ENCODE measurements at places on chromosomes 12 and 14.

- no peak for DNase-seq
These were observed 77.2 kb upstream of the DYNC1H1 start for GRCh38 chr14:101887219-101887618.

GRCh38 chr14:49977126-49977841, 84.4 kb downstream of the ARF6 start:
- no peak for DNase-seq

DNA sequence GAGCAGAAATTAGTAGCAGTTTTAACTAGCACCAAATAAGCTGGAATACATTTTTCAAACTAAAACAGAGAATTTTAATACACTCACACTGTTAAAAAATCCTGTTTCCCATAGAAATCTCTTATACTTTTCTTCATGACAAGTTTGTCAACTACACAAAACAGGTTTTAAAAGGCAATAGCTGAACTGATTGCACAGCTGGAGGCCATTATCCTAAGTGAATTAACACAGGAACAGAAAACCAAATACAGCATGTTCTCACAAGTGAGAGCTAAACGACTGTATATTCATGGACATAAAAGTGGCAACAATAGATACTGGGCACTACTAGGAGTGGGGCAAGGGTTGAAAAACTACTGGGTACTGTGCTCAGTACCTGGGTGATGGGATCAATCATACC, 11.6 kb upstream of the HAL start:
- no peak for DNase-seq

GRCh38 chr12:54404061-54405004, 14.7 kb downstream of the ITGA5 start:
- peak; percentile 41 for DNase-seq

- no peak for DNase-seq
These were observed 670.9 kb downstream of the DIO2 start for GRCh38 chr14:79540394-79540793.

DNA sequence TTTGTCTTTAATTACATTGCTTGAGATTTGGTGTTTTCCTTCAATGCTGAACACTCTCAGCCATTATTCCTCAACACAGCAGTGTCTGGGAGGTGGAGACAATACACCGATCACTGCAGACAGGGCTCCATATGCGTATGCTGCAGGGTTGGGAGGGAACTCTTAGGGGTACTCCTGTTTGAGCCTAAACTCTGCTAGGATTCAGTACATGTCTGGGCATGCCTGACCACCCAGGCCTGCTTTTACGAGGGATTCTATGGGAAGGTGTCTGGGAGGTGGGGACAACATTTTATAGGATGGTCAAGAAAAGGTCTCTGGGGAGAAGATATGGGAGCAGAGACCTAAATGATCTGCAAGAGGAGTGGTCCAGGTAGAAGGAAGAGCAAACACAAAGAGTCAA, 34.3 kb downstream of the DHRS2 start:
- no peak for DNase-seq

GRCh38 chr14:34254571-34254970, 207.5 kb downstream of the SPTSSA start:
- no peak for DNase-seq

DNA sequence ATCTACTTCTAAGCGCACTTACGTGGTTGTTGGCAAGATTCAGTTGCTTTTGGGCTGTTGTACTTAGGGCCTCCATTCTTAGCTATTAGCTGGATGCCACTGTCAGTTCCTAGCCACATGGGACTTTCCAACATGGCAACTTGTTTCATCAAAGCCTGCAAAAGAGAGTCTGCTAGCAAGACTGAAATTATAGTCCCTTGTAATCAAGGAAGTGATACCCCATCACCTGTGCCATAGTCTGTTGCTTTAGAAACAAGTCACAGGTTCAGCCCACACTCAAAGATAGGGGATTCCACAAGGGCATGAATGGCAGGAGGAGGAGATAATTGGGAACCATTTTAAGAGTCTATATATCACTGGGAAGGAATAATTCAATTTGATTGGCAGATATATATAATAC, 27.1 kb upstream of the SLC17A8 start:
- DNase-seq = no peak

DNA sequence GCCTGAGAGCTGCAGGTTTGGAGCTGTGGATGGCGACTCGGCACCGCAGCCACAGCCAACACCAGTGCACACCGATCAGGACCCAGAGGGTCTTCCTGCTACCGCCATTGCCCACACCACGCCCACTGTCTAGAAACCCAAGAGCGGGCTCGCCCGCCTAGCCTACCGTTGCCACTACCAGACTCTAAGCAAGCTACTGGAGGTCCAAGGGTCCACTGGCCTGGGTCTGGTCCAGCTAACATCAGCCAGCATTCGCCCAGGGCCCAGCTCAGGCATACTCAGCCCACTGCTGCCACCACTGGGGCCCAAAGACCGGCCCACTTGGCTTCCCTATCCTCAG, 30.5 kb upstream of the MON2 start:
- DNase-seq = no peak

GRCh38 chr12:72658615-72659014, 386.4 kb downstream of the TRHDE start:
- DNase-seq = no peak

GRCh38 chr12:64030155-64030554, 185.7 kb downstream of the SRGAP1 start:
- no peak for DNase-seq

DNA sequence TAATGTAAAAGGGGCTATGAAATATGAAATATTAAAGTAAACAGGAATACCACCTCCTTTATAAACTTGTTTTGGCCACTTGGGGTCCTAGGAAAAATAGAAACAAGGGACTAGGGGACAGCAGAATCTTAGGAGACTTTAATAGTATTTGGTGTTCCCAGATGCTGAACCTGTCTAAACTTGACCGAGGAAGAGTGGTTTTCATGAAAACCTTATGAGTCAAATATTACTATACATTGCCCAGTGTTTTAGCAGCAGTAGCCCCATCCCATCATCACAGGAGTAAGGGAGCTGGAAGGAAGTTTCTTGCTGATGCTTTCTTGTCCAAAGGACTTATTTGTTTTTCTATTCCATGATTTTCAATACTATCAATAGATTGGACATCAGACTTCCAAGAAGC, 177.5 kb upstream of the CAND1 start:
- DNase-seq = no peak

DNA sequence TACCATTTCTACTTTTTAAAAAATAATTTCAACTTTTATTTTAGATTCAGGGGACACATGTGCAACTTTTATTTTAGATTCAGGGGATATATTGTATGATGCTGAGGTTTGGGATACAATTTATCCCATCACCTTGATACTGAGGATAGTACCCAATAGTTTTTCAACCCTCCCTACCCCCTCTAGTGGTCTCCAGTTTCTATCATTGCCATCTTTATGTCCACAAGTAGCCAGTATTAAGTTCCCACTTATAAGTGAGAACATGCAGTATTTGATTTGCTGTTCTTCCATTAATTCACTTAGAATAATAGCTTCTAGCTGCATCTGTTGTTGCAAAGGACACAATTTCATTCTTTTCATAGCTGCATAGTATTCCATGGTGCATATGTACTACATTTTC, 162.5 kb downstream of the ANKS1B start:
- no peak for DNase-seq

- no peak for DNase-seq
These were observed 502.7 kb downstream of the SOX5 start for GRCh38 chr12:23446746-23447145.

- no peak for DNase-seq
These were observed 34.6 kb downstream of the PTPRO start for GRCh38 chr12:15356951-15357364.

DNA sequence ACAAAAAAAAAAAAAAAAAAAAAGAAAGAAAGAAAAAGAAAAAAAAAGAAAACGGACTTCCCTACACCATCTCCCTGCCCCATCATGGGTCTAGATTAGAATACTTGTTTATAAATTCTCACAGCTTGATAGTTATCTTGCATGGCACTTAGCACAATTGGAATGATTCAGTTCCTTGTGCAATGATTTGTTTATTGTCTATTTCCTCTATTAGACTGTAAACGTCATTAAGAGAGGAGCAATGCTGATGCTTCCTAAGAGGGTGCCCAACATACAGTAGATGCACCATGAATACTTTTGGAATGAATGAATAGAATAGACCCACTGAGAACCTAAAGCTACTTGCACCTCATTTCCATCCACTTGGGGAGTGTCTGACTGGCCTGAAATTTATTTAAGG, 40.8 kb downstream of the PAX9 start:
- DNase-seq = no peak

GRCh38 chr14:64992328-64992885, 5.7 kb downstream of the FNTB start:
- DNase-seq = no peak

- no peak for DNase-seq
These were observed 13.9 kb upstream of the TCP11L2 start for GRCh38 chr12:106288494-106289195.

GRCh38 chr14:89912221-89912620, 42.3 kb downstream of the EFCAB11 start:
- no peak for DNase-seq

GRCh38 chr14:97331526-97331925, 534.3 kb downstream of the VRK1 start:
- no peak for DNase-seq

DNA sequence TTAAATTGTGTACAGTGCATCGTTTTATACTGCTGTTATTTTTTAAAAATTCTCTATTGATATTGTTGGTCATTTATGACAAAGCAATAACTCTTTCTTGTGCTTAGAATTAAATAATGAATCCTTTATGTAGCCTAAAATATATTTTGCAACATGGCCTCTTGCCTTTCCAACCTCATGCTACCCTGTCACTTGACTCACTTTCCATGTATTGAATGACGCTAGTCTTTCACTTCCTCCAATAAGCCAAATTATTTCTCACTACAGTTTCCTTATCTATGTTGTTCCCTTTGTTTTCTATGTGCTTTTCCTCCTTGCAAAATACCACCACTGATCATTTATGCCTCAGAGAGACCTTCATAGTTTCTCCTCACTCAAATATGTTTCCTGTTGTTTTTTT, 16.3 kb upstream of the EPYC start:
- DNase-seq = no peak

DNA sequence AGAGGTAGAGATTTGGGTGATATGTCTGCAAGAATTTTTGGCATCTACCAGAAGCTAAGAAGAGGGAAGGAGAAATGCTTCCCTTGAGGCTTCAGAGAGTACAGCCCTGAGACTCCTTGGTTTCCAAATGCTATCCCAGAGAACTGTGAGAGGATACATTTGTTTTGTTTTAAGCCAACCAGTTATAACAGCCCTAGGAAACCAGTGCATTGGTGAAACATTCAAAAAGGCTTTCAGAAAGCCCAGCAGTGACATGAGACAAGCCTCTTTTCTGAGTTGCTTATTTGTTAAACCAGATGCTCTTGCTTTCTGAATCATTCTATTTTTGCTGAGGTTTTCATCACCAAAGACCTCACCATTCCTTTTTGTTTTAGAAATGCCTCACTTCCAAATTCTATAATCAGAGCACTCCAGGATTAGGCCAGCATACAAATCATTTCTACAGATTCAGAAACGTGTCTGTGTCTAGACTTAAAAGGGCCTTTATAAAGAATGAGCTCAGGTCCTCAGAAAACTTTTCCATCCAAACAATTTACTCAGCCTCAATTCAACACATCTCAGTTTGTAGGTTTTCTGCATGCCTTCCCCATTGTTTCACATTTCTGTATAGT, 1617.8 kb upstream of the FLRT2 start:
- no peak for DNase-seq

GRCh38 chr12:22228022-22228875, 106.3 kb downstream of the ST8SIA1 start:
- DNase-seq = no peak

GRCh38 chr12:28110329-28110728, 79.9 kb upstream of the CCDC91 start:
- no peak for DNase-seq

- DNase-seq = no peak
These were observed 89.0 kb upstream of the BCL11B start for GRCh38 chr14:99360774-99361595.

DNA sequence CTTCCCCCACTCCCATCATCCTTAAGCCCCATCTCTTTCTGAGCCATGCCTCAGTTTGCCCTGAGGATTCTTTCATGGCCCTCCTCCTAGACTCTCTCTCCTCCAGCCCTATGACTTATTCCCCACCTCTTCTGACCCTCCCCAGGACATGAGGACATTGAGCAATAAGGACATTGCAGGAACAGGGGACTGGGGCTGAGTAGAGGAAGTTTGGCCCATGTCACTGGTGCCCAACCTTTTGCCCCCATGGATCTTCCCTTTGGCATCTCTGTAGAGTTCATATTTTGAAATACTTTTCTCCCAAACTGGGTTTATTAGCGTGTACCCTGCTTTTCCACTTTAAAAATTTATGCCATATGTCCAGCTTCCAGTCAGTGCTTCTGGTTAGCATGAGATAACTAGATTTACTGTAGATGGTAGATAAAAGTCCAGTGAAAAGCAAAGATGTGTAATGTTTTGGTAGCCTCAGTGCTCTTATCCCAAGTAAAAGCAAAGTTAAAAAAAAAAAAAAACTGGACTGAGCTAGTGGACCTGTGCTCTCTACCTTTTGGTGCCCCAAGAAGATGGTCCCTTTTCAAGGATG, 6.1 kb upstream of the LRP1-AS start:
- no peak for DNase-seq

DNA sequence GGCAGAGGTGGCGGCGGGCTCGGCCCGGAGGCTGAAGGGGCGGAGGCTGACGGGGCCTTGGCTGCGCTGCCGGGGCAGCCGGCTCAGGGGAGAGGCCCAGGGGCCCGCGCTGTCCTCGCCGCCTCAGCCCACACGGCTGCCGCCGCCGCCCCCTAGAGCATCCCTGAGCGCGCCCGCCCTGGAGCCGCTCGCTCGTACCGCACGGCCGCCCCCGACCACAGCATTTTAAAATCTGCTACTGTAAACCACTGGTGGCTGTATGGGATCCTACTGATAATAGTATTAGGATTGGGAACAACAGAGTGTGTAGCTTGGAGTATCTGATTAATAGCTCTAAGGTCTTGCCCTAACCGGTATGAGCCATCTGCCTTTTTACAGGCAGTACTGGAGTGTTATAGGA, 22.2 kb upstream of the EDDM3A start:
- DNase-seq = no peak

- no peak for DNase-seq
These were observed 37.7 kb upstream of the DUSP6 start for GRCh38 chr12:89389755-89390661.

- DNase-seq = no peak
These were observed 28.0 kb downstream of the LGALS3 start for GRCh38 chr14:55157080-55157479.

- DNase-seq = no peak
These were observed 44.6 kb upstream of the VRK1 start for GRCh38 chr14:96752594-96752993.

- DNase-seq = no peak
These were observed 11.2 kb upstream of the PXN start for GRCh38 chr12:120276734-120277133.

- DNase-seq = no peak
These were observed 45.9 kb upstream of the COL2A1 start for GRCh38 chr12:48050174-48050573.

- DNase-seq = no peak
These were observed 69.2 kb upstream of the ETV6 start for GRCh38 chr12:11580125-11580751.

Measured in stimulated activated CD4-positive, alpha-beta T cell treated with anti-CD3 and anti-CD28 coated beads, TNF-alpha, amount 100 ng/mL, for 1 hour (primary cell).